ENCODE measurements at places on chromosomes 2 and 18.

DNA sequence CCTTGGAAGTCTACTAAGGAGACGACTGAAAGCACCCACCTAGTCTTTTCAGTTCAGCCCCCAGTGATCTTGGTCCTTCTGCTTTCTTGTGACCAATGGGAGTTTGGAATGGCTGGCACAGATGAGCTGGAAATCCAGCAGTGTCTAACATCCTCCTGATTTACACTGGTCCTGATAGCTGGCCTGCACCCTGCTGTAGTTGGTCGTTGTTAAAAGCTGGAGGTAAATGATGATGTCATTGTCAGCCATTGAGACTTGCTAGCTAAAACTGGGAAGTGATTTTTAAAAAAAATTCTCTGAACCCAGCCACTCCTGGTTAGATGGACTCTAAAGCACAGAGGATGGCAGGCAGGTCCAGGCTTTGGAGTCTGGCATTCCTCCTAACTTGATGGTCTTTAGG lies 19.3 kb downstream of the CCT7 start:
- no peak for DNase-seq

GRCh38 chr2:224126440-224126839 lies 87.4 kb upstream of the SERPINE2 start:
- no peak for DNase-seq

DNA sequence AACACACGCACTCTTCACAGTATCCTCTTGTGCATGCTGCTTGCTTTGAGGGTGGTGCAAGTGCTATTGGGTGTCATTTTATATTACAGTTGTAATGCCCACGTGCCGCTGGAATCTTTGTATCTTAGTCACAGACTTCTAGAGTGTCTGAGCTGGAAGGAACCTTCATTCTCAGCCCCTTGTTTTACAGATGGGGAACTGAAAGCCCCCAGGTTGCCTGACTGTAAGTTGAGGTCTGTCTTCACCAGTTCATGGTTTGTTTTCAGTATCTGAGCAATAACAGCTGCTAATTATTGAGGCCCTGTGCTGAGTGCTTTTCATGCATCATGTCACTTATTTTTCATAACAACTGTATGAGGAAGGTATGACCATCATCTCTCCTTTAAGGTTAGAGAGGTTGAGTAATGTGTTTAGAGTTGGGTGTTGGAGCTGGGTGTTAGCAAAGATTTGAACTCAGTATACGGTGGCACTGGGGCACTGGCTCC lies 77.0 kb downstream of the PRKCE start:
- DNase-seq: no peak

GRCh38 chr2:189363559-189363958 lies 77.7 kb upstream of the WDR75 start:
- no peak for DNase-seq

- DNase-seq: no peak
Observed at GRCh38 chr2:446303-446874, 158.5 kb upstream of the ALKAL2 start.

DNA sequence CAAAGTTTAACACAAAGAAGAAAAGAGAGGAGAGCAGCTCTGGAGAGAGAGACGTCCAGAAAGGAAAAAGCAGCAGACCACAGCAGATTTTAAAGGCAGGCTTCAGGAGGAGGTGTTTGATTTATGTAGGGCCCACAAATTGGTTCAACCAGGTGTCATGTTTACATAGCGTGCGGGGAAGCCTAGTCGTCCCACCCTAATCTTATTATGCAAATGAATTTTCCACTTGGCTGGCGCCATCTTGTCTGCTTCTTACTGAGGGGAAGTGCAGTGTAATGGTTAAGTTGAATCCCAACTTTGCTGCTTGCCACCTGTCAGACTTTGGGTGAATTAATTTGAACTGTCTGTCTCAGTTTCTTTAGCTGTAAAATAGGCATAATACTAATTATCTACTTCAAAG lies 282.4 kb upstream of the CYRIA start:
- no peak for DNase-seq

- no peak for DNase-seq
Observed at GRCh38 chr2:86124683-86125082, 18.6 kb downstream of the PTCD3 start.

DNA sequence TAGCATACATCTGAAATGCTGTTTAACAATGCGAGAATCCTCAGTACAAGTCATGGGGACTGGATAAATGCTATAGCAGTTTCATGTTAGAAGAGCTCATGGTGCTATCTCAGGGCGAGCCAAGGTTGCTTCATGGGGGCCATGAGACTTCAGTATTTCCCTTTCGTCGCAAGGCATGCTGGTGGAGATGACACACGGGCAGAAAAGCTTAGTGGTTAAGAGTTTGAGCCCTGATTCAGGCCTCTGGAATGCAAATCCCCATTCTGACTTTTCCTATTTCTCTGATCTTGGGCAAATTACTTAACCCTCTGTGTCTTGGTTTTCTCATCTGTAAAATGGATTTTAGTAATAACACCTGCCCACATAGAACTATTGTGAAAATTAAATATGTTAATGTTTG lies 57.4 kb upstream of the EPHA4 start:
- no peak for DNase-seq

DNA sequence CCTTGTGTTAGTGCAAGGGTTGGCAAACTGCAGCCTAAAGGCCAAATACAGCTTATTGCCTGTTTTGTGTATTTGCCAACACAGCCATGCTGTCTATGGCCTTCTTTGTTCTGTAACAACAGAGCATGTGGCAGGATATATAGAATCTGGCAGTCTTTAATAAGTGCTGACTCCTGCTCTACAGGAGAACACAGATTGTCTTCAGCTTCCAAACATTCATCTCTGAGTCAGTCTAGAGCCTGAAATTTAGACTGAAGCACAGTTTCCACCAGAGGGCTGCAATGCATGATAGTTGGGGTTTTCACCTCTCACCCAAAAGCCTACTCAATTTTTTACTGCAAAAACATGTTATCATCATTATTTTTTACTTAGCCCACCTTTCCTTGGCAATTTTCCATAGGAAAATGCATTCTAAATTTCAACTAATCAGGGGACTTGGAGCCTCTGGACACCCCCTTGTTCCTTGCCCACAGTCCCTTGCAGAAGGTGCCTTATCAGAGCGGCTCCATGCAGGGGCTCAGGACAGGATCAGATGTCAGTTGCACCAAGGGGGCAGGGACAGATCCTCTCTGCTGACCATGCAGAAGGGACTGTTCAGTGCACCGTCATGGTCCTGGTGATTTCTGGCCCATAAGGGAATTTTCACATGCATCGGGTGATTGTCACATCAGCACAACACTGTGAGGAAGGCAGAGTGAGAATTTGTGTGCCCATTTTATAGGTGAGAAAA lies 12.4 kb downstream of the IL37 start:
- DNase-seq: no peak

- no peak for DNase-seq
Observed at GRCh38 chr2:164512871-164513270, 108.4 kb downstream of the GRB14 start.

DNA sequence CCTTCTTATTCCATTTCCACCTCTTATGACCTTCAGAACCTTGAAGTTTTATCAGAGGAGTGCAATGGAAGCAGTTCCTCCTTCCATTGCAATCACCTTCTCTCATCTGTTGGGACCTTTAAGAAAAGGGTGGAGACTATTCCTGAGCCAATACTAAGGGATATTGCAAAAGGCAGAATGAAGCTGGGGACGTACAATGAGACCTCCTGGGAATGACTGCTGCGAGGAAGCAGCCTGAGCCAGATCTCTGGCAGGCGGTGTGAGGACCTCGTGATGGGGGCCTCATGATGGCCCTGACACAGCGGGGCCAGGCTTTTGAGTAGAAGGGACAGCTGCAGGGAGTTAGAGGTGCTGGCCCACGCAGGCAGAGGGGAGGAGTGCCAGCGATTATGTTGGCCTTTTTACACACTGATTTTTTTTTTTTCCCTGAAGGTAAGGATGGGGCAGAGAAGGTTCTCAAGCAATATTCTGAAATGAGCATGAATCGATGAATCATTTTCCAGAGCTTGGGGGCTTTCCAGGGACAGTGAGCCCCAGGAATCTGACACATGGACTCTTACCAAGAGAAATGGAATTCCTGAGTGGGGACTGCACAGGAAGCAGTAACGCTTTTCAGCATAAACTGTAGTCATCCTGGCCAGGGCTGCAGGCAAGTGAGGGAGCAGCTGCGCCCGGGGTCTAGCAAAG lies 40.0 kb upstream of the LAPTM4A start:
- DNase-seq: no peak

GRCh38 chr2:25062511-25062917 lies 20.6 kb downstream of the EFR3B start:
- DNase-seq: no peak

DNA sequence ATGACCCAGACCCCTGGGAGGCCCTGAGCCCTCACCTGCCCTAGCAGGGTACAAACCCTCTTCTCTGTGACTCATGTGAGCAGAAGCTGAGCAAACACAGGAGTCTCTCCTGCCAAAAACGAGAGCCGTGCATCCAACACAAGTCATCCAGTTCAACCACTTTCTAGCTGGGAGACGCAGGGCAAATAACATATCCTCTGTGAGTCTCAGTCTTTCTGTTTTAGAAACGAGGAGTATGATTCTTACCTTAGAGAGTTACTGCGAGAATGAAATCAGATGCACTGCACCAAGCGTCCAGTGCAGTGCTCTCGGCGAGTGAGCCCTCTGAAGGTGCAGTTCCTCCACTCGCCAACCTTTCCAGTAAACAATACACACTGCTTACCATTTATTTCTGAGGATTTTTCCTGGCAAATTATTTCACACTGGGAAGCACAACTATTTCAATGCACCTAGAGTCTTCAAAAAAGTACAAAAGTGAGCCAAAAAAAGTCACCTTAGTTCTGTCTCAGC lies 331.8 kb upstream of the MYT1L start:
- no peak for DNase-seq

- no peak for DNase-seq
Observed at GRCh38 chr2:171475979-171476378, 42.0 kb downstream of the DCAF17 start.

GRCh38 chr2:112597537-112598322 lies 13.3 kb downstream of the CHCHD5 start:
- no peak for DNase-seq

- no peak for DNase-seq
Observed at GRCh38 chr18:45291621-45292615, 323.4 kb upstream of the SLC14A2 start.

- DNase-seq: no peak
Observed at GRCh38 chr2:46656640-46657039, 177.3 kb downstream of the TMEM247 start.

DNA sequence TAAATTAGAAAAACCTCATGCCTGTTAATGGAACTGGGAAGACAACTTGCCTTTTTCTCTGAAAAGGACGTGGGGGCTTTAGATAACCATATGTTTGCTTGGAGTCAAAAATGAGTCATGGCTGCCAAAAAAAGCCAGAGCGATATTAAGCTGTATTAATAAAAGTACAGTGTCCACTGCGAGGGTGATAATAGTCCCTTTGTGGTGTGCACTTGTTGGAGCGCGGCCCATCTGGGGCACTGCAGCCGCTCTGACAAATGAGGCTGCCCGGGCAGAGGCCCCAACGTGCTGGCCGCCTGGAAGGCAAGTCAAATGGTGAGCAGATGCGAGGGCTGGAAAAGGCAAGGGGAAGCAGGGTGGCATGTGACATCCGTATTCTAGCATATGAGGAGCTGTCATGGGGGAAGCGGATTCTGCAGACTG lies 103.3 kb upstream of the NCK2 start:
- DNase-seq: no peak

- DNase-seq: no peak
Observed at GRCh38 chr2:9644603-9645002, 13.8 kb upstream of the YWHAQ start.

DNA sequence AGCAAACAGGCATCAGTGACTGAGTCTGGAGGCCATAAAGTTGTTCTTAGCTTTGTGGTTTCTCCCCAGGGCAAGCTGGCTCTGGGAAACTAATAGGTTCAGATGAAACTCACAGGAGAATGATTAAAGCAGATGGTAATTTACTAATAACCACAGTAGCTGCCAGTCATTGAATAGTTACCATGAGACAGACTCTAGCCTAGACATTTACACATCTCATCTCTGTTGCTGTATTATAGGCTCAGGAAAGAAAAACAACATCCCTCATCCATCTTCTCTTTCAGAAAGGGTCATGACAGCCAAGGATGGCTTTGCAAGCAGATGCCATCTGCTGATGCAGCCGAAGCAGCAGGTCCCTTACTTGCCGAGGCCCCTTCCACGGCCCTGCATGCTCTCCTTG lies 314.0 kb upstream of the ID2 start:
- no peak for DNase-seq

- DNase-seq: no peak
Observed at GRCh38 chr18:47881752-47882455, 48.6 kb downstream of the SMAD2 start.

- no peak for DNase-seq
Observed at GRCh38 chr2:24875272-24875671, 44.8 kb downstream of the ADCY3 start.

- DNase-seq: no peak
Observed at GRCh38 chr2:43038034-43038695, 188.2 kb downstream of the ZFP36L2 start.

GRCh38 chr2:18871430-18871829 lies 282.1 kb upstream of the NT5C1B start:
- DNase-seq: no peak

DNA sequence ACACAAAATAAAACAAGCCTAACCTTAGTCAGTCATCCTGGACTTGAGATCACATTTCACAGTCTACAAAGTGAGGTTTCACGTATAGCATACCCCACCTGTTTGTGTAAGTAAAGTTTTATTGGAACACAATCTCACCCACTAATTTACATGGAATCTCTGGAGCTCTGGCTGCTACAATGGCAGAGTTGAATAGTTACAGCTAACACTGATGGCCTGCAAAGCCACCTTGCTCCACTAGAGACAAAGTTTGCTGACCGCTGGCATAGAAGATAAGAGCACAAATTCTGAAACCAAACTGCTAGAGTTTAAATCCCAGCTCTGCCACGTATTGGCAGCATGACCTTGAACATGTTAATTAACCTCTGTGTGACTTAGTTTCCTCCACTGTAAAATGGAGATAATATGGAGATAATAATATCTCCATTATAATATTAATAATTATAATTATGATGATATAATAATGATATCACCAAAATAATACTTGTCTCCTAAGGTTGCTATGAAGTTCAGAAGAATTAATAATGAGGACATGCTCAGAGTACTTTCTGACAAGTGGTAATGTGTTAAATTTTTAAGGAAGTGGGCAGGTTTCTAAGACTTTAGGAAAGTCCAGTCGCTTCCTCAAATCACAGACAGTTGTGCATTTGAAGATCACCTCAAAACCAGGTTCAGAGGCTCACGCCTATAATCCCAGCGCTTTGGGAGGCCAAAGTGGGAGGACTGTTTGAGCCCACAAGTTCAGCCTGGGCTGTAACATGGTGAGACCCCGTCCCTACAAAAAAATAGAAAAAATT lies 204.6 kb downstream of the SH3RF3 start:
- no peak for DNase-seq

DNA sequence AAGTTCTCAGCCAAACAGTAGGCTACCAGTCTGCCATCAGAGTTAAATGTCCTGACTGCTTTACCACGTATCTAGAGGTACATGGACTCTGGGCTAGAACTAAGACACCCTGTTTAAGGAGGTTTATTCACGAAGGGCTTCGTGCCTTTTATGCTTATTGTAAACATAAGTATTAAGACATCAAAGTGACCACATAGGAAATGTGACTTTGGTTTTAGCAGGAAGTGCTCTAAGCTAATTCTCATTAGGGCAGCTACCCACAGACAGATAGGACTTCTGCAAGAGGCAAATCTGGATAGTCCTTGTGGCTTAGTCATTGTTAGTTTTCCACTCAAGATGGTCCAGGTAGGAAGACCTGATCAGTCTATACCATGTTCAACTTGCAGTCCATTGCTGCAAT lies 233.3 kb upstream of the MGAT5 start:
- no peak for DNase-seq
